Stimulated activated CD4-positive, alpha-beta T cell treated with anti-CD3 and anti-CD28 coated beads, Interleukin-1b, Interleukin-23, amount 100 ng/mL, for 1 hour (primary cell): ENCODE measurements at places on chromosomes 16 and 17.

DNA sequence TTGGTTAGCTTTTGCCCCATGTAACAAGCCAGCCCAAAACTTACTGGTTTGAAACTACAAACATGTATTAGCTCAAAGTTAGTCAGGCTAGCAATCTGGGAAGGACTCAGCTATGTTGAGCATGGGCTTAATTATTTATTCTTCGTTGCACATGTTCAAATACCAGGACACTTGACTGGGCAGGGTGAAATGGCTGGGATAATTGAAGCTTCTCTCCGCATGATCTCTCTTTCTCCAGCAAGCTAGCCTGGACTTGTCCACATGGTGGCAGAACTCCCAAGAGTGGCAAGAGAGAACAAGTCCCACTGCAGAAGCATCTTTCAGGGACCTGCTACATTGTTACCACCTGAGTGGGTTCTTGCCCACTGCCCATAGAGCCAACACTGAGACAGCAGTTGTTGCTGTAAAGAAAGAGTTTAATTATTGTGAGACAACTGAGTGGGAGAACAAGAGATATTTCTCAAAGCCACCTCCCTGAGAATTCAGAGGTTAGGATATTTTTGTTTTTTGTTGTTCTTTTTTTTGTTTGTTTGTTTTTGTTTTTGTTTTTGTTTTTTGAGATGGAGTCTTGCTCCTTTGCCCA, 16.8 kb upstream of the ATF7IP2 start:
- DNase-seq = no peak

DNA sequence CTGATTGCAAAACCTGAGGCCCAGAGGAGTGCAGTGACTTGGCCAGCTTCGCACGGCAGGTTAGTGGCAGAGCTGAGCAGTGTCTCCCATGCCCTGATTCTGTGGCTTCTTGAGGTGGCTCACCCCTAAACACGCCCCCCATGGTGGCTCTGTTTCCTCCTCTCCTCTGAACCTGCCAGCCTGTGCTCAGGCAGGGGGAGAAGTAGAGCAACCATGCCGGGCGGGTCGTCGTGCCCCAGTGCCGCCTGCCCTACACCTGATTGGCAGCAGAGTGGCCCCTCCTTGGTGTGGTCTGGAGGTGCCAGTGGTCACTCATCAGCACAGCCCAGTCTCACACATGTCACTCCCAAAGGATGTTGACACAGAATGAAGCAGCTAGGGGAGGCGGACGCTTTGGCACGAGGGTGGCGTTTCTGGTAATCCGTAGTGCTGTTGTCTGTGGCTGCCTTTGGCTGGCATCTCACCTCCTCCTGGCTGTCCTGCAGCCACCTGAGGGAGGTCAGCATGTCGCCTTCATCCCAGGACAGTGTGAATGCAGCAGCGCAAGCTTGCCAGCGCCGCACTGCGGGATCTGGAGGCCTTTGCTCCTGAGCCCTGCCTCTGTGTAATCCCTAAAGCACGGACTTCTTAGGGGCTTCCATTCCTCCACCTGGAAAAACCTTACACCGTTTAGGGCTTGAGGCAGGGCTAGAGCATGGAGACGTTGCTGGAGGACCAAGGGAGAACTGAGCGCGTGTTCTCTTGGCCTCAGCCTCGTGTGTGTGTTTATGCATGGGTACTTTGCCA, 294.7 kb downstream of the SEC14L1 start:
- DNase-seq = no peak

DNA sequence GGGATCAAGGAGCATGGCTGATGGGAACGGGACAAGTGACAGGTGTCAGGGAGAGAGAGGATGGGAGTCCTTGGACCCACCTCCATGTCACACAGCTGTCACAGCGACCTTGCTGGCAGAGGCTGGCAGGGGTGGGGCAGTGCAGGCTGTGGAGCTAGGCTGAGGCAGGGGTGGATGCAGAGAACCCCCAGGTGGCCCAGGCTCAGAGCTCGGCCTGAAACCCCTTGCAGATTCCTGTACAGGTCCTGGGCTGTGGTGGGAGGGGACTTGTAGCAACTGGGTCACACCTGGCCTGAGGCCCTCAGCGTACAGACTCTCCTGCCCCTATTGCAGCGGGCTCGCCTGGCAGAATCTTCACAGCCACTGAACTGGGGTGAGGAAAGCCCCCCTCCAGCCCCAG, 174.1 kb downstream of the NTN1 start:
- DNase-seq = no peak

DNA sequence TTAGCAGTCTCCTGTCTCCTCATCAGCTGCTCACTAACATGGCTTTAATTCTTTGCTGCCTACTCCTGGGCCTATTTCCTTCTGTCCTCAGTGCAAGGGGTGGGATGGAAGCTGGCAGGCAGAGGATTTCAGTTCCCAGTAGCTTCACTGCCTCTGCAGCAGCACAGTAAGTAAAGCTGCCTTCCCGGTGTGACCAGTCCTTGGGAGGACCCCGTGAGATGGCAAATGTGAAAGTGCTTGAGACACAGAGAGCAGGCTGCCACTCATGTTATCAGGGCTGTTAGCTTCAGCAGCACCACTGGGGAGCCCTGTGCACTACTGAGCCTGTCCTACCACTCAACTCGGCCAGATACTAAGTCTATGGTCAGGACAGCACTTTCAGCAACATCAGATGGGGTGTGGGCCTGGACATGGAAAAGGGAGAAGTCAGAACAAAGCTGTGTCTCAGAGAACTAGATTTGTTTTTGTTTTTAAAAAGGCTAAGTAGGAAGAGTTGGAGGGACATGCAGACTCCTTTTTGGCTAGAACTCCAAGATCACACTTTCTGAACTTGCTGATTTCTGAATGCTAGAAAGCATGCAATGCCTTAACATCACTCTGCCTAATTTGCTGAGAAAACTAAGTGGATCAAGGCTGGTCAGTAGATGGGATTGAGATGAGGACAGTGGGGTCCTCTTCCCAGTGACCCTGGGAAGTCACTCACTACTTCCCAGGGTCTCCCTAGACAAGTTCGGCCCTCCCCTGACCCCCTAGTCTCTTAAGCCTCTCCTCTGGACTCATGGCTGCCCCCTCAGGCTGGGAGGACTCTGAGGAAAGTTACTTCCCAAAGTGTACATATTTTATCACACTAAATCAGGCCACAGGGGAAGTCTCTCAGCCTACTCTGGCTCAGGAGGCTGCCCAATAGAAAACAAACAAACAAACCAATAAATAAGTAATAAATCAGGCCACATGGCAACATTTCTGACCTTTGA, 1.1 kb downstream of the ACSF2 start:
- DNase-seq = no peak

GRCh38 chr16:66365651-66366050, 840 bp upstream of the CDH5 start:
- no peak for DNase-seq

DNA sequence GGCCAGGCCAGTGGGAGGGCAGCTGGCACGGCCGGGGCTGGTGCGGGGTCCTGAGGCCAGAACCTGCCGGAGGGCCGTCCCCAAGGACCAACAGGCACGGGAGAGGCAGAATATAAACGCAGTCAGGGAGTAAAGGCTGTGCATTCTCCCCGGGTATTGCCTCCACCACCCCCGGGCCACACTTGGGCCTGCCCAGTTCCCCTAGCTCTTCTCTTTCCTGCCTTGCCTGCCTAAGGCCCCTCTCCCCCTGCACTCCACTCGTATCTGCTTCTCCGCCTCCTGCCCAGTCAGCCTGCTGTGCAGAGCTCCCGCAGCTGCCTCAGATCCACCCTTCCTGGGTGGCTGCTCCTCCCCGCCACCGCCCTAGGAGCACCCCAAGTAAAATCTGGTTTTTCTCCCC, 5.0 kb upstream of the RPH3AL start:
- DNase-seq = no peak
